ENCODE measurements at places on chromosomes 11 and 22. TPM values are rescaled to one million over a fixed set of nuclear protein-coding genes. Genes with fewer than 3 reads are reported as not detected.

VSIG10L2 gene
- not detected for total RNA-seq

ISX gene
- total RNA-seq = 0.07 TPM

RIMBP3C gene
- 0.89 TPM for total RNA-seq

HINFP gene
- 23.5 TPM for total RNA-seq

ACTN3 gene
- not detected for total RNA-seq

STARD10 gene
- 31.9 TPM for total RNA-seq

MAP6 gene
- total RNA-seq = not detected

SERPING1 gene
- total RNA-seq = 1.00 TPM

CABP4 gene
- total RNA-seq = not detected

FADS2 gene
- 28.6 TPM for total RNA-seq

GRAP2 gene
- 71.4 TPM for total RNA-seq

WDR74 gene
- 136 TPM for total RNA-seq

C11orf42 gene
- total RNA-seq = not detected

FDXACB1 gene
- 4.7 TPM for total RNA-seq

C11orf97 gene
- total RNA-seq = not detected

C22orf15 gene
- not detected for total RNA-seq

SLCO2B1 gene
- 13.1 TPM for total RNA-seq
